ENCODE measurements at places on chromosomes 7 and 10. TPM values are rescaled to one million over a fixed set of nuclear protein-coding genes. Genes with fewer than 3 reads are reported as not detected.

DNA sequence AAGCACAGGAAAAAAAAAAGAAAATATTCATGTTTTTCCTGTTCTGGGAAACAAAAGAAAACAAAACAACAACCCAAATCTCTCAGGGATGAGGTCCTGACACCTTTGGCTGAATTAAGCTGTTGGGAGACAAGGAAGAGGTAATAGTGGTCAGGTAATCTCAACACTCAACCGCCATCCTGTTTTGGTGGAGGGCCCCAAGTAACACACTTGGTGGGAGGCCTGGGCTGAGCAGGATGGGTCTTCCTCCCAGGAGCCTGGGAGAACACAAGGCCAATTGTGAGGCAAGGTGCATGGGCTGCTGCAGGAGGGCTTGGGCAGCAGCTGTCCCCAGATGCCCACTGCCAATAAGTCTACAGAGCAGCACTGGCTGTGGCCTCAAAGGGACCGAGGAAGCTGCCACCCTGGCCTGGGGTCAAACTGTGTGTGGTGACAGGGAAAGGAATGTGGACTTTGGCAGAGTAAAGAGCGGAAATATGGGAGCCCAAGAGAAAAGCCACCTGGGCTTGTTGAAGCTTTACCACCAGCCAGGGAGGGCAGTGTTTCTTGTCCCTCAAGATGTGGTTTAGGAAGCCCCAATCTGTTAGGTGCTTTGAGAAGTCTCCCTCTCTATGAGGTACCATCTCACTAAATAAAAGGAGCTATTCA is 93.5 kb upstream of the SLC25A13 start:
- H3K27me3 ChIP-seq, result peaks cover 5% of the 10 kb centered on the region
- H3K4me1 ChIP-seq, result no peaks in the 10 kb centered on the region

GRCh38 chr7:112986256-112987031 is 100.2 kb downstream of the GPR85 start:
- DNase-seq, result no peak
- H3K27ac ChIP-seq, result no peak overlapping the region
- H3K27me3 ChIP-seq, result peaks cover 11% of the 10 kb centered on the region
- no peaks in the 10 kb centered on the region for H3K4me1 ChIP-seq
- no peak overlapping the region for H3K4me3 ChIP-seq

DNA sequence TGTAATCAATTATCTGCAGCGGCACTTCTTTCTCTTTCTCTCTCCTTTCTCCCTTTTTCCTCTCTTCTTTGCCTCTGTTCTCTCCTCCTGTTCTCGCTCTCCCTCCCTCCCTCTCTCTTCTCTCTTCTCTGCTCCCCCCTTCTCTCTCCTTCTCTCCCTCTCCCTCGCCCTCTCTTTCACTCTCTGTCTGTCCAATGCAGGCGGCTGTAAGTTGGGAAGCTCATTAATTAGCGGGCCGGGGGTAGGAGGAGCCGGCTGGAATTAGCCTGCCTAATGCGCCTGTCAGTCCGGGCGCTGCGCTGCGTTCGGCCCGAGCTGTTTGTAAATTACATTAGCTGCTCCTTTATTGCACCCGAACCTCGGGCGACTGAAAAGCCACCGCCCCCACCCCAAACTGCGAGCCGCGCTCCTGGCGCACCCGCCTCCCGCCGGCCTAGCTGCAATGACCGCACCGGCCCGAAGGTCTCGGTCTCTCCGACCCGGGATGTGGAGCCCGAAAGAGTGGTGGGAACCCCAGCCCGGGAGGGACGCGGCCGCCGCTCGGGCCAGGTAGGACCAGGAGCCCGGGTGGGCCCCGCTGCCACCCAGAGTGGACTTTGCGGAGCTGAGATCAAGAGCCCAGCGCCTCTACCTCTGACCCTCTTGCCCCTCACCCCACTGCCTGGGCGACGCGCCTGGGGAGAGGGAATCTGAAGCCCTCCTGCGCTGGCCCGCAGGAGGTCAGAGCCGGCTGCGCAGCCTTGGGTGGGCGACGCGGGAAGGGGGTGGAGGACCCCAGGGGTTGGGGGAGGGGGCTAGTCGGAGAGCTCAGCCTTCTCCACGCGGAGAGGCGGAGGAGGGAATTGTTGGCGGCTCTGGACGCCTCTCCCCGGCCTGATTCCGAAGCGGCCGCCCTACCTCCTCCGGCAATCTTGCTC is at the start of gene LBX1:
Gene LBX1 (minus strand): TSS at position 198 of the 917 bp plus-strand sequence. CDS start 648 bp downstream, outside the sequence.
- peak within 1 kb of the TSS; percentile 24 for H3K4me3 ChIP-seq
- no peak for DNase-seq
- H3K27ac ChIP-seq, result no peak within 1 kb of the TSS
- H3K36me3 ChIP-seq, result peaks cover 2% of the 10 kb centered on the region
- peaks cover 88% of the 10 kb centered on the region for H3K27me3 ChIP-seq

The THSD7A gene
- not detected for total RNA-seq

Data from activated naive CD8-positive, alpha-beta T cell treated with anti-CD3 and anti-CD28 coated beads for 36 hours (primary cell).